ENCODE measurements at places on chromosomes 6 and 20.

DNA sequence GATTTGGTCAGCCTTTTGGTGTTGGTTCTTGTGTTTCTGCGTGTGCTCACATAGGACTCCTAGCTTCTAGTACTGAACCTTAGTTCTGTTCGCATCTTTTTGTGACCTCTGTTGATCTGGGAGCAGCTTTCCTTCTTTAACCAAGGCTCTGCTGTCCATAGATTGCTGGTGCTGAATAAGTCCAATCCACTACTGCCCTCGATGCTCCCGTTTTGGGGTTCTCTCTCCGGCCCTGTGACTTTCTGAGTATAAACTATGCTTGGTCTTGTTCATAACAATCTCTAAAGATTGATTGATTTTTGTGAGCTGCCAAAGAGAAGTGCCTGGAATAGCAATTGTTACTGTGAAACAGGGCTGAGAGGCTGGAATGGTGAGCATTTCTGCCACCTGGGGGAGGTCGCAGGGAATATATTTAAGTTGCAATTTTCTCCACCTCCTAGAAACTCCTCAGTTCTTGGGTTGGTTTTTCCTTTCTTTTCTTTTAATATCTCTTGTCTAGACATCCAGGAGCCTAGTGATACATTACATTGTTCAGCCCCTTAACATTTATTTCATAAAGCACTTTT is 422.9 kb upstream of the CHD6 start:
- no peak overlapping the region for H3K4me3 ChIP-seq
- no peaks in the 10 kb centered on the region for H3K27me3 ChIP-seq
- H3K27ac ChIP-seq: no peak overlapping the region
- DNase-seq: no peak
- no peaks in the 10 kb centered on the region for H3K36me3 ChIP-seq
- no peaks in the 10 kb centered on the region for H3K4me1 ChIP-seq

GRCh38 chr20:20939006-20939405 is 167.2 kb downstream of the LINC00237 start:
- peaks cover 6% of the 10 kb centered on the region for H3K27me3 ChIP-seq
- H3K4me3 ChIP-seq: no peak overlapping the region
- no peaks in the 10 kb centered on the region for H3K4me1 ChIP-seq
- no peak for DNase-seq

GRCh38 chr6:47277702-47278101 is 32.0 kb downstream of the TNFRSF21 start:
- H3K4me3 ChIP-seq: no peak overlapping the region
- no peaks in the 10 kb centered on the region for H3K27me3 ChIP-seq
- no peaks in the 10 kb centered on the region for H3K4me1 ChIP-seq
- DNase-seq: no peak
- no peaks in the 10 kb centered on the region for H3K36me3 ChIP-seq
- no peak overlapping the region for H3K27ac ChIP-seq

GRCh38 chr20:63782521-63782971 is 43.0 kb downstream of the SLC2A4RG start:
- DNase-seq: peak; percentile 10
- H3K4me3 ChIP-seq: no peak overlapping the region

- no peaks in the 10 kb centered on the region for H3K27me3 ChIP-seq
- H3K4me3 ChIP-seq: no peak overlapping the region
- H3K27ac ChIP-seq: no peak overlapping the region
Observed at GRCh38 chr6:89655122-89655521, 16.6 kb upstream of the LYRM2 start.

DNA sequence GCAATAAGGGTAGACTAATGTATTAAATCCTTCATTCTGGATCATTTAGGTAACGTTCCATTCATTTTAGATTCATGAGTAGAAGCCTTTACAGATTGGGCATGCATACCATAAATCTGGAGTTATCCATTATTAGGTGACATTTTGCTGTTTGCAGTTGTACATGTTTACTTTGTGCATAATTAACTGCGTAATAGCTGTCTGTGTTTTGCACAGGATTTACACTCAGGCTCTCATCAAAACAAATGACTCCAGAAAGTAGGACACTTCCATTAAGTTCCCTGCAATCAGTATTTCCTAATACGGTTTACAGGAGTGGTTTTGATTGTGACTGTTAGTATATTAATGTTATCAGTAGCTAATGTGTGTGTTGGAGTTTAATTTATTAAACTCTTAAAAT is 997.4 kb downstream of the HACE1 start:
- H3K36me3 ChIP-seq: no peaks in the 10 kb centered on the region
- no peak overlapping the region for H3K4me3 ChIP-seq
- no peaks in the 10 kb centered on the region for H3K4me1 ChIP-seq
- H3K27me3 ChIP-seq: no peaks in the 10 kb centered on the region

DNA sequence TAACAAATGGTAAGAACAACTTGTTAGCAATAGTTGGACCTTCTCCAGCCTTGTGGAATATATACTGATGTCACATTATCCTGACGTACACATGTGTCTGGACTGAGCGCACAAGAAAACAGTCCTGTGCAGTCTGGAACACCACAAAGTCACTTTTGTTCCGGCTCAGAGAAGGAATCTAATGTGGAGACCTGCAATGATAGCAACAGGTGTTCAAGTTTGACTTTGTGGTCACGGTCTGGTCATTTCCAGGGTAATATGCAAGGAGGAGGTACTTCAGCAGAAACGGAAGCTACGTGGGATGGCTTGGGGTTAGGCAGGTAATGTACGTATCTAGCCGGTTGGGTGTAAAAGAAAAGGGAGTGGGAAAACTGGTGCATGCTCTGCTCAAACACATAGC is 687.2 kb upstream of the AGPAT4 start:
- no peaks in the 10 kb centered on the region for H3K36me3 ChIP-seq
- DNase-seq: no peak
- H3K4me1 ChIP-seq: no peaks in the 10 kb centered on the region
- no peak overlapping the region for H3K27ac ChIP-seq
- H3K4me3 ChIP-seq: no peak overlapping the region
- no peaks in the 10 kb centered on the region for H3K27me3 ChIP-seq

DNA sequence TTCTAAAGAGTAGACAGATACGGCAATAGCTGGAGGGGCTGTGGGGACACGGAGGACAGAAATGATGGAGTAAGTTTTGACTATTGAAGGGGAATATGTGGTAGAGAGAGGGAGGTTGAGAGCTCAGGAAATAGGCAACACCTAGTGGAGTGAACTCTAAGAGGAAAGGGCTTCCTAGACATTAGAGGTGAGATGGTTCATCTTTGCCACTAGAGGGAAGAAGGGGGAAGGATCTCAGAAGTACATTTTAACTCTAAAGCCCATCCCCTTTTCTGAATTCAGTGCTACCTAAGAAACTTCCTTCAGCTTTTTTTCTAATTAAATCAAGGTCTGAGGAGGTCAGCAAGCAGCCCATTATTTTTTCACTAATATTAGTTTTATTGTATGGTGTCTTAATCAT is 689.4 kb upstream of the MAP3K7 start:
- no peaks in the 10 kb centered on the region for H3K4me1 ChIP-seq
- H3K4me3 ChIP-seq: no peak overlapping the region
- no peaks in the 10 kb centered on the region for H3K36me3 ChIP-seq
- no peak for DNase-seq
- no peak overlapping the region for H3K27ac ChIP-seq

- H3K27me3 ChIP-seq: peaks cover 12% of the 10 kb centered on the region
- no peaks in the 10 kb centered on the region for H3K4me1 ChIP-seq
- no peak overlapping the region for H3K27ac ChIP-seq
- H3K4me3 ChIP-seq: no peak overlapping the region
- no peaks in the 10 kb centered on the region for H3K36me3 ChIP-seq
Observed at GRCh38 chr20:48040491-48040890, 255.2 kb upstream of the SULF2 start.

DNA sequence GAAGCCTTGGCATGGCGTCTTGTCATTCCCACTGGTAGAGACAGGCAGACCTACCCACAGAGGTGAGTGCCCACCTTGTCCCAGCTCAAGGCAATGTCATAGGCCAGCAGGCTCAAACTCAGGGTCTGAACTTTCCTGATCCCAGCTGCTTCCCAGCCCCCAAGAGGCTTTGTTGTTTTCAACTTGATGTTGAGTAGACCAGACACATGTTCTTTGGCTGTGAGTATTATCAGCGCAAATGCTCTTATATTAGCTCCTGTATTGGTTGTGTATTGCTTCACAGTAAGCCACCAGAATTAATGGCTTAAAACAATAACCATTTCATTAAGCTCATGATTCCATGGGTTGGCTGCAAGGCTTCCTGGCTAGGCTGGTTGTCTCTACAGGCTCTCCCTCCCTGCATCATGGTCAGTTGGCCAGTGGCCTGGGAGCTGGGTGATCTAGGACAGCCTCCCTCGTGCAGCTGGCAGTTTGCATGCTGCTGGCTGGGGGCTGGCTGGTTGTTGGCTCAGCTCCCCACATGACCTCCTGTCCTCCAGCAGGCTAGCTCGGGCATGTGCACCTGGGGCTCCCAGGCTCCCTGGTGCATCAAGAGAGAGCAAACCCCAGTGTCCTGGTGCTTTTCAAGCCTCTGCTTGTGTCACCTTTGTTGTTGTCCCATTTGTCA is 21.6 kb downstream of the TOX2 start:
- no peak overlapping the region for H3K27ac ChIP-seq
- H3K4me3 ChIP-seq: no peak overlapping the region
- H3K27me3 ChIP-seq: no peaks in the 10 kb centered on the region
- H3K4me1 ChIP-seq: peaks cover 35% of the 10 kb centered on the region

GRCh38 chr6:165910184-165910966 is 247.3 kb upstream of the PDE10A start:
- peaks cover 13% of the 10 kb centered on the region for H3K27me3 ChIP-seq
- no peak overlapping the region for H3K4me3 ChIP-seq
- no peak overlapping the region for H3K27ac ChIP-seq

DNA sequence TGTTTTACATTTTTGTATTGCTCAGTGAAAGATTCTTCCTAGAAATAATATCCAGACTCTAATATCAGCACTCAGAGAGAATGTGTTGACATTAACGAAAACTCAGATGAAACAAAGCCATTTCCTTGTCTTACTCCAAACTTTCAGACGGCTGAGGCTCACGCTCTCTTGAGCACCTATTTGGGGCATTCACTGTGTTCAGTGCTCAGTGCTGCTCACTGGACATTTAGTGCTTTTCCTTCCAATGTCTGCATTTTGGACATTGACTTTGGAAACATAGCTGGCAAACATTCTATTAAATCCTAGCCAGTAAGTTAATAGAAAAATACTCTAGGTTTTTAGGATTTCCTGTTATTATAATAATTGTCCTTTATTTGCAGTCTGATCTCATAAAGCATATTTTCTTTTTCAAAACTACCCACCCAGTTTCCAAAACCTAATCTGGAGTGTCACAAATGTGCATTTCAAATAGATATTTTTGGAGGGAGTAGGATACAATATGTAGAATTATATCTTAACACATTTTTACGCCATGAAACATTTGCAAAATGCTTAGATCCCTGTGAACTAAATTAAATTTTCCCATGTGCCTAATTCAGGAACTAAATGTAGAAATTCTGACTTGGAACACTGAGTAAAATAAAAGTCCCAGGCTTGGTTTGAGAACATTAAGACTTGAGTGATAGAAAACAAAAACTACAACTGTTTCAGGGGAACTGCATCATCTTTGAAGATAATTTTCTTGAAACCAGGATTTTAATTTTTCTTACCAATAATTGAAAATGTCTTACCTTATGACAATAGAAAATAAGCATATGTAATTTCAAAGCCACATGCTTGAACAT is 91.7 kb upstream of the B3GAT2 start:
- no peaks in the 10 kb centered on the region for H3K36me3 ChIP-seq
- H3K27ac ChIP-seq: no peak overlapping the region
- no peaks in the 10 kb centered on the region for H3K27me3 ChIP-seq
- H3K4me3 ChIP-seq: no peak overlapping the region

DNA sequence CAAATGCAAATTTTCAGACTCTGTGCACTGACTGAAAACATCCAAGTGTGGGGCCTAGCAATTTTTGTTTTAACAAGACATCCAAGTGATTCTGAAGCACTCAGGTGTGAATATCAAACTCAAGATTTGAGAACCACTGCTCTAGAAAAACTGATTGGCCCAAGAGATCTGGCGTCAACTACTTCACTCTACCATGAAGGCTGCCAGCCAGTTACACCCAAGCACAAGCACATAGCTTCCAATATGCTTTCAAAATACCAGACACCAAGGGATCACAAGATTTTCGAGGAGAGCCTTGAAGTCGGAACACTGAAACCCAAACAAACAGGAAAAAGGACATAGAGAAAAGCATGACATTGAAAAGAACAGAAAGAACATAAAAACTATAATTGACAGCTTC is 140.2 kb downstream of the PTCHD4 start:
- no peak overlapping the region for H3K27ac ChIP-seq
- no peaks in the 10 kb centered on the region for H3K36me3 ChIP-seq
- no peak overlapping the region for H3K4me3 ChIP-seq
- DNase-seq: no peak

GRCh38 chr6:44500074-44500473 is 112.6 kb downstream of the CDC5L start:
- no peak for DNase-seq
- no peaks in the 10 kb centered on the region for H3K36me3 ChIP-seq
- no peak overlapping the region for H3K4me3 ChIP-seq

DNA sequence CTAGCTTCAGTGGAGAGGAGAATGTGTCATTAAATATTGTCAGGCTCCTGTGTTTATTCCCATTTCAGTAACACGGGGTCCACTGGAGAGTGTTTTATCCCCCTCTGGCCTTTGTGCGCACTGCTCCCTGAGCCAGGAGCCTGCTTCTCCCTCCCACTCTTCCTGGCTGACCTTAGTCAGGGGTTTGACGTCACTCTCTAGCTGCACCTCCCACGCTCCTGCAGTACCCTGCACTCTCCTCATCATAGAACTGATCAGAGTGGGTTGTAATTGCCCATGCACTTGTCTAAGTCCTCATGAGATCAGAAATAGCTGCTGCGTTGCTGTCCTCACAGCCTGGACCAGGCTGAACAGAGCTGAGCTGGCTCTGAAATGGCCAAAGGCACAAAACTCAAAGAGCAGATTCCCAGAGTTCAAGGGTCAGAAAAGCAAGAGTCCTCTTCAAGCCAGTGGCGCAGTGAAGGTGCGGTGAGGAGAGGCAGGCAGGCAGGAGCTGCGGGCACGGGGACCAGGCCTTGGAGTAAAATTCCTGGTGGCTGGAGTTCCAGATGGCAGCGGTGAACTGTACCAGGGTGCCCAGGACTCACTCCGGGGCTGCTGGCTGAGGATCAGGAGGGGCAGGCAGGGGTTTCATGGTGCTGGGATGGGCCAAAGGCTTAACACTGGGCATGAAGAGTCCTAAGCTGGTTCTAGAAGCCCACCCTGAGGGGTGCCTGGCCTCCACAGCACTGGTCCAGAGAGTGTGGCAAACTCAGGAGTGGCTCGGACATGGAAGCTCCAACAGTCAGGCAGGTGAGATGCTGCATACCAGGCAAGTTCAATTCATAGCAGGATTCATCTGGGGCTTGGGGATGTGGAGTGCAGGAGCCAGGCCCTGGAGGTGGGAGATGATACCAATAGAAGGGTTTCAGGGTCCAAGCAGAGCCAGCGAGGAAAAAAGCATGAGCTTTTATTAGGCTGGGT is 170.9 kb downstream of the SCP2D1 start:
- no peaks in the 10 kb centered on the region for H3K27me3 ChIP-seq
- no peaks in the 10 kb centered on the region for H3K4me1 ChIP-seq
- H3K27ac ChIP-seq: no peak overlapping the region
- DNase-seq: no peak
- H3K36me3 ChIP-seq: no peaks in the 10 kb centered on the region

GRCh38 chr20:41540918-41541317 is 77.3 kb downstream of the CHD6 start:
- peaks cover 6% of the 10 kb centered on the region for H3K36me3 ChIP-seq
- H3K27me3 ChIP-seq: no peaks in the 10 kb centered on the region
- H3K4me1 ChIP-seq: no peaks in the 10 kb centered on the region
- no peak overlapping the region for H3K4me3 ChIP-seq
- H3K27ac ChIP-seq: no peak overlapping the region
- no peak for DNase-seq

GRCh38 chr20:59307270-59307669 is 6.9 kb downstream of the EDN3 start:
- H3K4me3 ChIP-seq: no peak overlapping the region
- no peaks in the 10 kb centered on the region for H3K4me1 ChIP-seq

All from T-cell (primary cell).